Activated naive CD4-positive, alpha-beta T cell treated with anti-CD3 and anti-CD28 coated beads for 36 hours (primary cell): ENCODE measurements at places on chromosomes 16 and 17. TPM values are rescaled to one million over a fixed set of nuclear protein-coding genes. Genes with fewer than 3 reads are reported as not detected.

Gene SLFN12L
- total RNA-seq: 23.5 TPM

GRCh38 chr17:20116683-20117309 lies 107.6 kb downstream of the SPECC1 start:
- H3K36me3 ChIP-seq: no peaks in the 10 kb centered on the region
- H3K4me3 ChIP-seq: no peak overlapping the region
- DNase-seq: peak; percentile 68
- no peaks in the 10 kb centered on the region for H3K27me3 ChIP-seq
- no peak overlapping the region for H3K27ac ChIP-seq

- DNase-seq: no peak
- no peaks in the 10 kb centered on the region for H3K27me3 ChIP-seq
- H3K4me3 ChIP-seq: no peak overlapping the region
These were observed 175.9 kb upstream of the SALL1 start for GRCh38 chr16:51327001-51327400.

DNA sequence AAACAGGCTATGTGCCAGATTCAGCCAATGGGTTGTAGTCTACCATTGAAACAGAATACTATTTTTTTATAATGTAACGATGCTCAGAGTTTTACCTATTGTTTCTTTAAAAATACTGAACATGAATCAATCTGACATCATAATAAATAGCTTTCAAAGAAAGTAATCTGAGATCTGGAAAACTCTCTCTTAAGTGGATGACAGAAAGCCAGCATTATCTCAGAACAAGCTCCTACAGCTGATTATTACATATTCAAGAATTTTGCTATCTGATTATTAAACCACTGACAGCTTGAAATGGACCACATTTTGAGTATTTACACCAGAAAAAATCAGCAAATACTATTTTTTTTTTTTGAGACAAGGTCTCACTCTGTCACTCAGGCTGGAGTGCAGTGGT lies 484.2 kb upstream of the SOX9 start:
- peaks cover 2% of the 10 kb centered on the region for H3K27me3 ChIP-seq
- H3K36me3 ChIP-seq: no peaks in the 10 kb centered on the region
- no peak overlapping the region for H3K27ac ChIP-seq
- no peaks in the 10 kb centered on the region for H3K4me1 ChIP-seq

Gene CAMTA2
- total RNA-seq: 79.5 TPM

DNA sequence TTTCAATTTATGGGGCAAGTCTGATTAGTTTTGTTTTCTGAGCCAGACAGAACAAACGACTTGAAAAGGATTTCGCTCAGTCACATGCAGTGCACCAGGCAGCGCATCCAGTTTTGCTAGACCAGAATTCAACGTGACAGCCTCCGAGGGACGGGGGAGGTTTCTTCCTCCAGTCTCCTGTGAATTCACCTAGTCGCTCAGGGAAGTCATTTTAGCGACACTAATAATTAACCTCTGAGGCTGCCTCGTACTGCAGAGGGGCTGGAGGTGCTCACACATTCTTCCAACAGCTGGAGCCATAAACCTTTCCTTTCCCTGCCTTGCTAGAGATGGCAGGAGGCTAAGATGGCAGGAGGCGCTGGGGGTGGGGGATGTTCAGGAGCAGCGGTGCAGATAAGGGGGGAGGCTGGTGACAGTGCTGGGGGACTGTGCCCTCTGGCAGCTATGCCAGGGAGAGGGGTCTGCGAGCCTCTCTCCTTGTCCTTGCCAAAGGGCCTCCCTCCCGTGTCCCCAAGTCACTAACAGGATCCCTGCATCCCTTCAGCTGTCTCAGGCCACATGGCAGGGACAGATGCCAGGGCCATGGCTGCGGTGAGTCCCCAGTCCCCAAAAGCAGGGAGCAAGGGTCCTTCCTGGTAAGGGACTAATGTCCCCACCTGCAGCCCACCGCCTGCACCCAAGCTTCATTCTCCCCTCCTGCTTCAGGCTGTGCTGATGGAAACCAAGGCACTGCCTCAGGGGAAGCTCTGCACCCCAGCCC lies 24.0 kb downstream of the MXRA7 start:
- DNase-seq: no peak
- no peaks in the 10 kb centered on the region for H3K36me3 ChIP-seq
- no peaks in the 10 kb centered on the region for H3K4me1 ChIP-seq
- no peaks in the 10 kb centered on the region for H3K27me3 ChIP-seq
